ENCODE measurements at places on chromosomes 4 and X.

- no peak for DNase-seq
These were observed 900.3 kb downstream of the PCDH7 start for GRCh38 chr4:31620476-31620875.

- DNase-seq, result no peak
These were observed 921.3 kb downstream of the NLGN4X start for GRCh38 chrX:5307416-5307815.

DNA sequence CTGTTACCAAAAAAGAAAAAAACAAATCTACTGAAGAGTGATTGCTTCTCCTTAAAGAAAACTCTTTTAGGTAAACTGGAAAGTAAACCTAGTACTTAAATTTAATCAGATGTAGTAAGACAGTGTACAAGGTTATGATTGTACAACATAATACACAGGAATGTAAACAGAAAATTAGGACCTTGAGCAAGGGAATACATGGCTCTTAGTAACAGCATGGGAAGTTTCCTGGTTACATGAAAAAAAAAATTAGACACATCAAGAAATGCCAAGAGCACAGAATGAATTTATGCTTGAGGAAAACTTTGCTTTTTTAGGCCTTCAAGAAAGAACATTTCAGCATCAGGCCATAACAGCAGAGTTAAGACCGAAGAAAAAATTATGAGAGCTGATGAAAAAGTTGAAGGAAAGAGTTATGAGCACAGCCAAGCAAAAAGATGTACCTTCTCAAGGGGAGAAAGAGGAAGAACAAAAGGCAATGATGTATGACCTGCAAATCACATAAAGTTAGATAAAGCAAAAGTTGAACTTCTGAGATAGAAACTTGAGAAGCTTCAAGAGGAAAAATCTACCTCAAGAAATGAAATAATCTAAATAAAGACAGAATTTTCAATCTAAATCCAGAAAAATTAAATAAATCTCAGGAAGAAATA is 311.6 kb downstream of the GALNTL6 start:
- no peak for DNase-seq

DNA sequence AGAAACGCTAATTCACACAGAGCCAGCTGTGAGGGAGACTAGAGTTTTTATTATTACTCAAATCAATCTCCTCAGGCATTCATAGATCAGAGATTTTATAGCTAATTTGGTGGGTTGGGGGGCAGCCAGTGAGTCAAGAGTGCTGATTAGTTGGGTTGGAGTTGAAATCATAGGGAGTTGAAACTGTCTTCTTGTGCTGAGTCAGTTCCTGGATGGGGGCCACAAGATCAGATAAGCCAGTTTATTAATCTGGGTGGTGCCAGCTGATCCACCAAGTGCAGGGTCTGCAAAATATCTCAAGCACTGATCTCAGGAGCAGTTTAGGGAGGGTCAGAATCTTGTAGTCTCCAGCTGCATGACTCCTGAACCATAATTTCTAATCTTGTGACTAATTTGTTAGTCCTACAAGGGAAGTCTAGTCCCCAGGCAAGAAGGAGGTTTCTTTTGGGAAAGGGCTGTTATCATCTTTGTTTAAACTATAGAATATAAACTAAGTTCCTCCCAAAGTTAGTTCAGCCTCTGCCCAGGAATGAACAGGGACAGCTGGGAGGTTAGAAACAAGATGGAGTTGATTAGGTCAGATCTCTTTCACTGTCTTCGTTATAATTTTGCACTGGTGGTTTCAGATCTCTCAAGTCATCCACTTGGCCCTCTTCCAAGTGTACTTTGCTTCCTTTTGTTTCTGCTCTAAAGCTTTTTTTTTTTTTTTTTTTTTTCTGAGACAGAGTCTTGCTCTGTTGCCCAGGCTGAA is 5.4 kb upstream of the NAA11 start:
- no peak for DNase-seq

- DNase-seq, result peak; percentile 78
These were observed 25.8 kb upstream of the TBL1X start for GRCh38 chrX:9438933-9439494.

- DNase-seq, result peak; percentile 43
These were observed 143.5 kb upstream of the GALNT7 start for GRCh38 chr4:173025131-173025530.

- peak; percentile 61 for DNase-seq
These were observed 52.1 kb upstream of the CAPN6 start for GRCh38 chrX:111322231-111322855.

Data from trophoblast cell (in vitro differentiated cells and primary cell).